Activated CD8-positive, alpha-beta memory T cell treated with anti-CD3 and anti-CD28 coated beads for 36 hours (primary cell): ENCODE measurements at places on chromosomes 2 and 18. TPM values are rescaled to one million over a fixed set of nuclear protein-coding genes. Genes with fewer than 3 reads are reported as not detected.

PDIA6 gene
- total RNA-seq: 190 TPM

LYPD1 gene
- total RNA-seq: not detected

VWC2L gene
- not detected for total RNA-seq

FER1L5 gene
- not detected for total RNA-seq

DLGAP1 gene
- not detected for total RNA-seq

CHRND gene
- not detected for total RNA-seq

PSMD1 gene
- total RNA-seq: 159 TPM

KCNS3 gene
- not detected for total RNA-seq

FAM124B gene
- not detected for total RNA-seq

CCDC68 gene
- not detected for total RNA-seq

TBR1 gene
- not detected for total RNA-seq

FBXO48 gene
- 1.4 TPM for total RNA-seq

ATOH8 gene
- not detected for total RNA-seq

ECEL1 gene
- total RNA-seq: 0.17 TPM

HAAO gene
- total RNA-seq: 0.38 TPM

SULT1C4 gene
- total RNA-seq: not detected

ZAP70 gene
- 201 TPM for total RNA-seq

GAL3ST2 gene
- total RNA-seq: 0.25 TPM

TNS1 gene
- total RNA-seq: 0.15 TPM

SPC25 gene
- 29.0 TPM for total RNA-seq

EFHD1 gene
- total RNA-seq: 0.51 TPM

TUBA3E gene
- not detected for total RNA-seq

AMER3 gene
- total RNA-seq: not detected

HOXD4 gene
- total RNA-seq: not detected

TCF23 gene
- total RNA-seq: not detected

SIX2 gene
- total RNA-seq: not detected

OTX1 gene
- total RNA-seq: 0.13 TPM

TOGARAM2 gene
- 5.7 TPM for total RNA-seq

CXCR1 gene
- not detected for total RNA-seq

CNNM3 gene
- 29.0 TPM for total RNA-seq

UGT1A8 gene
- not detected for total RNA-seq

HOXD12 gene
- total RNA-seq: not detected

IL1RN gene
- 0.91 TPM for total RNA-seq

C2orf76 gene
- total RNA-seq: 22.1 TPM

PKP4 gene
- total RNA-seq: 37.5 TPM

CDK15 gene
- not detected for total RNA-seq

RNU2-63P gene
- 29.3 TPM for total RNA-seq
